GM18507 (cell line): ENCODE measurements at places on chromosomes 16 and 17.
A peak's percentile ranks its signal among the peaks of the same experiment; 100 is the strongest.

- no peak for DNase-seq
Measured at GRCh38 chr16:85514598-85515318, 98.4 kb upstream of the GSE1 start.

DNA sequence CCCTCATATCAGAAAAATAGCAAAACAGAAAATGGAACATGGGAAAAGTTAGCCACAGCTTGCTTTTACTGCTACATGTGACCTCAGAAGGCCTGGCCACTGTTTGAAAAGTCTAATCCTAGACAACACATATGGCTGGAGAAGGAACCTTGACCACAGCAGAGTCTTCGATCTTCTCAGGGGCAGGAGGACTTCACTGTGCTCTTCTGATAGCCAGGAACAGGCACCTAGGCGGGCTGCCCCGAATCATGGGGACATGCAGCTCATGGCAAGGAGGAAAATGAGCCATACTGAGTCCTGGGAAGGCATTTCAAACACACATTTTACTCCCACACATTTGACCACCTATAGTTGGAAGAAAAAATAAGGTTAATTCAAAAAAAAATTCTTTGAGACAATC is 31.1 kb upstream of the ADORA2B start:
- DNase-seq: no peak

- DNase-seq: no peak
Measured at GRCh38 chr16:10013774-10014173, 168.5 kb downstream of the GRIN2A start.

DNA sequence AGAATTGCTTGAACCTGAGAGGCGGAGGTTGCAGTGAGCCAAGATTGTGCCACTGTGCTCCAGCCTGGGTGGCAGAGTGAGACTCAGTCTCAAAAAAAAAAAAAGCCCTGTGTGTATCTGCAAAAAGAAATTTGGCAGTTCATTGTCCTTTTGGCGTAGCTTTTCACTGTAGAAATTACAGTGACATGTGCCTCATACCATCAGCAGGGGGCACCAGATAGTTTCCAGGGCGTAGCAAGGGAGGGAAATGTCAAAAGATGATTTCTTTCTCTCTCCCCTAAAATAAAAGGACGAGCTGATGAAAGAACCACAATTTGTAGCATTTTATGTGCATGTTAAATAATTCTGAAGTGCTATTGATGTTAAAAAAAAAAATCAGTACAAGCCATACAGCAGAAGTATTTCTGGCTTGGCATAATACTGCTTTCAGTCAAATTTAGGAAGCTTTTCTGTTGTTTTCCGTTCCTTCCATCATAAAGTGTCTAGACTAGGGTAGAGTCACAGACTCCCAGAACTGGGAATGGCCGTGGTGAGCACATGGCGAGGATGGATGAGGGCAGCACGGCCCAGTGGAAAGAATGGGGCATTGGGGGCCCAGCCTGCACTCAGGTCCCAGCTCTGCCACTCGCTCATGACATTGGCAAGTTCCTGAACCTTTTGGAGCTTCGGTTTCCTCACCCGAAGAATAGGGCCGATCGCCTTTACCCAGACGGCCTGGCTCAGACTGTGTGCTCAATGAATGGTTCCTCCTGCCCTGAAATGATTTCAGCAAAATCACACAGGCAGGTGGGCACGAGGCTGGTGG is 59.8 kb upstream of the RPH3AL start:
- no peak for DNase-seq

GRCh38 chr16:13805951-13806350 is 114.0 kb upstream of the ERCC4 start:
- DNase-seq: no peak

GRCh38 chr17:71535321-71535720 is 585.5 kb upstream of the SOX9 start:
- DNase-seq: no peak

DNA sequence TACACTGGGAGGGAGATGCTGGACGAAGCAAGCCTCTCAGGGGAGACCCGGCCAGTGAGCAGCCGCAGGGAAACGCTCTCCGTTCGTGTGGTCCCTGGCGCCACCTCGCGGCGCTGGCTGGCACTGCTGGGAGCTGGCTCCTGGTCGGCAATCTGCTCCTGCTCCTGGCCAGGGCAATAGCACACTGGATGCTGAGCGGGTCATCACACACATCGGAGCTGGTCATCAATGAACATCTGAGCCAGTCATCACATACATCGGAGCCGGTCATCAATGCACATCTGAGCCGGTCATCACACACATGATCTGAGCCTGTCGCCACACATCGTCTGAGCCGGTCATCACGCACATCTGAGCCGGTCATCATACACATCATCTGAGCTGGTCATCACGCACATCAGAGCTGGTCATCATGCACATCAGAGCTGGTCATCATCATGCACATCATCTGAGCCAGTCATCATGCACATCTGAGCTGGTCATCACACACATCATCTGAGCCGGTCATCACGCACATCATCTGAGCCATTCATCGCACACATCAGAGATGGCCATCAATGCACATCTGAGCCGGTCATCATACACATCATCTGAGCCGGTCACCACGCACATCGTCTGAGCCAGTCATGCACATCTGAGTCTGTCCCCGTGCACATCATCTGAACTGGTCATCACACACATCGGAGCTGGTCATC is 217.3 kb downstream of the RBFOX3 start:
- DNase-seq: peak; percentile 59

DNA sequence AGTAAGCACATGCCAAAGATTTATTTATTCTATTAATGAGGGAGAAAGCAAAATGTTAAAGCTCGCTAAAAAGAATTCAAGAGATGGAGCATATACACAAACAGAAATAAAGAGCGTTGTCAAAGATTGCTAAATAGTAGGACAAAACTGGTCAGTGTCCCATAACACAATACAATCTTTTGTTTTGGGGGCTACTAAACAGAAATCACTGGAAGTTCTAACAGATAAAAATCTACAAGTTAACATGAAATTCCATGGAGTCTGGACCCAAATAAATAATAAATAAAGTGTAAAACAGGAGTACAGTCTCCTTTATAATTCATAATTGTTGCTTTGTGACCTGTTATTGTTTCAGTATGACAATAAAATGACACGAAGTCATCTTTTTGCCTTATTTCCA is 115.2 kb upstream of the CNTNAP4 start:
- DNase-seq: no peak

DNA sequence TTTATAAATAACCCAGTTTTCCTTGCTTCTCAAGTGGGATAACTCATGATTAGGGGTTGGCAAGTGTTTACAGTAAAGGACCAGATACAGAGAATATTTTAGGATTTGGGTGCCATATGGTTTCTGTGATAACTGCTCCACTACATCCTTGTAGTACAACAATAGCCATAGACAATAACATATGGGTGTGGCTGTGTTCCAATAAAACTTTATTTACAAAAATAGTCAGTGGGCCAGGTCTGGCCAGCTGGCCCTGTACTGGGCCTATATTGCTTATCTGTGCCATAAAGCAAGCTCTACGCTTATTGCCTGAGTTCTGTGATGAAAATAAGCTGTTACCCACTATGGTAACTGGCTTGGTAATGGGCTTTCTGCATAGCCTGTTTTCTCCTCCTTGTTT is 386.5 kb upstream of the RBFOX1 start:
- no peak for DNase-seq

- no peak for DNase-seq
Measured at GRCh38 chr16:11167581-11167980, 88.4 kb downstream of the SOCS1 start.

- DNase-seq: no peak
Measured at GRCh38 chr17:70804161-70804560, 634.8 kb downstream of the KCNJ2 start.

- DNase-seq: no peak
Measured at GRCh38 chr17:47663912-47664623, 14.3 kb downstream of the KPNB1 start.

DNA sequence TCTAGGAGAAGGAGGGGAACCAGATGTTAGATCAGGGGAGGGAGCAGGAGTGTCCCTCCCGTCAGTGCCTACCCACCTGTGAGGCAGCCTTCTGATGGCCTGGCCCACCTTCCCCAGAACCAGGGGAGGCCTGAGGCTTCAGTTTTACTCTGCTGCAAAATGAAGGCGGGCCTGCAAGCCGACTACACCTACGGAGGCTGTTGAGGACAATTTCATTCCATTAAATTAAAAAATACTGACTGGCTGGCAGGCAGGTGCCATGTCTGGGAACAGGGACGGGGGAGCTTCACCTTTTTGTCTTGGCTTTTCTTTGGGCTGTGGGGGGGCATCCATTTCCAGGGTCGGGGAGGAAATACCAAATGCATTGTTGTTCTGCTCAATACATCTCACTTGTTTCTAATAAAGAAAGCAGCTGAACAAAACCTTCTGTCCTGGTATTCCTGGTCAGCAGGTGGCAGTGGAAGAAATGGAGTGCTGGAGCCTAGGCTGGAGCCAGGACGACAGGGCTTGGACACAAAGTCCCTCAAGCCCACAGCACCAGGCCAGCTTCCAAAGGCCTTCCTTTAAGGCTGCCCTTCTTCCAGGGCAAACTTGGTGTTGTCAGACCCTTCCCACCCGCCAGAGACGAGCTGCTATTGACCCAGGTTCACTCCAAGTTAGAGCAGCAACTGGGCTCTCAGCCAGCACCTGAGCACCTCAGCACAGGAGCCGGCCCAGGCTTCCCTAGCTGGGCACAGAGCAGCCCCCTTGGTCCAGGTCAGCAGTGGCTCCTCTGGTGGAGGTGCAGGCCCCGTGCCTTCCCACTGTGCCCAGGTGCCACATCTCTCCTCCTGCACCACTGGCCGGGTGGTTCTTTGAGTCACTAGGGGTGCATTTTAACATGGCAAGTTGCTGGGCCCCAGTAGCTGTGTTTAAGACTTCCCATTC is 23.5 kb downstream of the PLCD3 start:
- no peak for DNase-seq

DNA sequence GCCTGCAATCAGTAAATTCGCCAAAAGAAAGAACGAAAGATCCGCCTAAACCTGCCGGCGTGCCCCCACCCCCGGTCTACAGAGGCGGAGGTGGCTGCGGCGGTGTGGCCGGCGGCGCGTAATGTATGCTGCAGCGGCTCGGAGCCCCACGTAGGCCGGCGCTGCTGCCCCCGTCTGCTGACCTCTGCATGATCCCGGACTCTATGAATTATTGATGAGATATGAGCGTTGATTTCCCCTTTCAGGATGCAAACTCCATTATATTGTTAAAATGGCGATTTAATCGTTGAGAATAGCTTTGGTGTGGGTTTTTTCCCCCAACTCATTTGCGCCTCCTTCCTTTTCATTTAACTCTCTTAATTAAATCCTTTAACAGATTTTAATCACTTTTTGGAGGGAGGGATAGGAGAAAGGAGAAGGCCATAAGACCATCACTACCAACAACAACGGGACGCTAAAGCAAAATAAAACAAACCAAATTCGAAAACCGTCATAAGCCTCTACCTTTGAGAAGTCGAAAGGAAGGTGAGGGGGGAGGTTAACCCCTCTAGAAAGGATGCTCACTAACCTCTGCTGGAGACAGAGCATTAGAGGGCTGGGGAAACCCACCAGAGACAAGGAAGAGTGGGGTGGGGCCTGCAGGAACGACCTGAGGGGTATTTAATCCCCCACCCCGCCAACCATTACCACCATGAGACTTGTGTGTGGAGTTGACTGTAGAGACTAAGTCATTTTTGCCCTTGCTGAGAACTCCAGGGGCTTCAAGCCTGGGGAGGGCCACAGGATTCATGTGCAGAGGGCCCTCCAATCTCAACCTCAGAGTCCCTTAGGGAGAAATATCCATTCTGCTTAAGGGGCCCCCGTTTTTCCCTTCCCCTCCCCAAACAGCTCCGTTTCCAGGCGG is 3.4 kb downstream of the HOXB3 start:
- DNase-seq: no peak

- no peak for DNase-seq
Measured at GRCh38 chr16:13863075-13863765, 56.7 kb upstream of the ERCC4 start.

DNA sequence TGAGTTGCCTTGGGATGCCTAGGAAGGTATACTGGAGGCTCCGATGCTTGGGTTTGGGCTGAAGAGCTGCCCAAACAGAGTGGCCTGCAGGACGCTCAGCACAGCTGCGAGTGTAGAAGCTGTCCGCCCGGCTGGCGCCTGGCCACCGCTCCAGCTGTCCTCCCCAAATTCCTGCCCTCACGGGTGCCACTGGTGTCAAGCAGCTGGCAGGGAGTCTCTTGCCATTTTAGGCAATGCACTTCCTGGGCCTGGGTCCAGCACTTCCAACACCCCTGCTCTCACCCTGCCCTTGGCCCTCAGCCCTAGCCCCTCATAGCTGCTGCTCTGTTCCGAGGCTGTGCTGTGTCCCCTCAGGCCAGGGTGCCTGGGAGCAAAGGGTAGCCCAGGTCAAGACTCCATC is 5.2 kb upstream of the PKMYT1 start:
- DNase-seq: no peak

DNA sequence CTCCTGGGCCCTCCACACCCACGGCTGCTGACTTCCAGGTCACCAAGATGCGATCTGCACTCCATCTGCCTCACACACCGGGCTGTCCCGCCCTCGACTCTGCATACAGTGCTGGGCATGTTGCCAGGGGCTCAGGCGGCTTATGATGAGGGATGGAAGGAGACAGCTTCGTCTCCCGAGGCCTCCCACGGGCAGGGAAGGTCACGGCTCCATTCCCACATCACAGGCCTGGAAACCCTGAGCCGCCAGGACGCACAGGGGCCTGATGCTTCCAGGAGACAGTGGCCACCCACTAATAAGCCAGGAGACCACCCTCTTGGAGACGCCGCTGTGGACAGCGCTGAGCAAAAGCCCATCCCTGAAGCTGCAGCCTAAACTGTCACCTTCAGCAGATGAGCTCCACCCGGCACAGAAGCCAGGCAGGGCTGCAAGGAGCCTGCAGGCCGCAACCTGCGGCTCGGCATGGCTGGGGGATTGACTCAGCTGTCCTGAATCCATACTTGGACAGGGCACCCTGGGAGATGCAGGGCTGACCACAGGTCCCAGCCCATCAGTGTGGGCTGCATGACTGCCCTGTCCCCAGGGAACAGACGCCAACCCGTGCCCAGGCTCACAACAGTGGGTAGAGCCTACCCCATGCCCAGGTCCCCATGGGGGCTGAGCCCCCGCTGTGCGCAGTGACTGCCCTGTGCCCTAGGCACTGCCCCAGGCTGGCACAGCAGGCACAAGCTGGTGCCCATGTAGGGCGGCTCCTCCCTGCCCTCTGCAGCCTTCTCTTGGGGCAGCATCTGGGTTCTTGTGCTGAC is 34.4 kb downstream of the SLC7A5 start:
- no peak for DNase-seq

GRCh38 chr17:6470751-6471521 is 26.7 kb downstream of the PIMREG start:
- DNase-seq: no peak

GRCh38 chr17:37713028-37713431 is 31.8 kb downstream of the HNF1B start:
- DNase-seq: no peak

DNA sequence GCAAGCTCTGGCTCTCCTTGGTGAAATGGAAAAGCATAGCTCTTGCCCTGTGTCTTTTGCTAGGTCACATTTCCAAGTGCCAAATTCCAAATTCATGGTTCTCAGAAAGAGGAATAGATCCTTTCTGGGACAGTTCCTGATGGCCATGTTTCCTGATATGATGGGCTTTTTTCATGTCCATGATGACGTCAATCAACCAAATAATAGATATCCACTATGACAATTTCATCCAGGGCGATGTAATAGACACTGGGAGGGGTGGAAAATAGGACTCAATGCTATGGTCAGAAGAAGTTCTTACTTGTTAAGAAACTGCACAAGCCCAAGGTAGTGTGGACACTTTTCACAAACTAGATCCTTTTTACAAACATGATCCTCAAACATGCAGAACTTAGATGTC is 549 bp upstream of the KRT33A start:
- DNase-seq: no peak

GRCh38 chr16:55035029-55035428 is 104.4 kb downstream of the IRX5 start:
- no peak for DNase-seq

GRCh38 chr17:77352996-77353395 is 212.2 kb downstream of the SEC14L1 start:
- DNase-seq: no peak
